ENCODE measurements at places on chromosomes 4 and X. TPM values are rescaled to one million over a fixed set of nuclear protein-coding genes. Genes with fewer than 3 reads are reported as not detected.

DNA sequence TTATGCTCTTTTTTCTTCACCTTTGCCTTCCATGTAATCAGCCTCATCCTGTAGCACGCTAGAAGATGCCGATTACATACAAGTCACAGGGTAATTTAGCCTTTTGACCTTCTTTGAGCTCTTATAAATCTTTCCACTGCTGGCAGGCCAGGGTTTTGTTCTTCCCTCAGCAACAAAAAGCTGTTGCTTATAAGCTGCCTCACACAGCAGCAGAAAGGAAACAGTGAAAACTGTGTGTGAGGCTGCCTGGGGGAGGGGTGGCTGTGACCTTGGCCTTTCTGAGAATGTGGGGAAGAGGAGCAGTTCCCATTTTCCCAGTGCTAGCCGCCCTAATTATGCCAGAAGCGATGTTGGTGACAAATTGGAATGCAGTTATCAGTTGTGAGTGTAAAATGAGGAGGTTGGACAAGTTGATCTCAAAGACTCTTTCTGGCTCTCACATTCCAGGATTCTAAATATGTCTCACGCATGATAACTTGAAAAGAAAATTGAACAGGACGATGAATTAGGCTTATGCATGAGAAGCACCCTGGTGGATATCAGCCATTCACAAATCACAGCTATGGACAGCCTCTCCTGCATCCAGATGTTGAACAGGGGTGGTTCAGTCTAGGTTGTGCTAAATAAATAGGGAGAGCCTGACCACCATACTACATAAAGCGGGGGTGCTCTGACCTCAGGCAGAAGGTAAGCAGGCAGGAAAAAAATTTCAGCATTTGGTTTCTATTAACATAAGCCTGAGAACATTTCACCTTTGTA is 25.7 kb downstream of the SLITRK2 start:
- H3K4me1 ChIP-seq = no peaks in the 10 kb centered on the region
- no peak for DNase-seq
- no peak overlapping the region for H3K27ac ChIP-seq
- H3K36me3 ChIP-seq = no peaks in the 10 kb centered on the region

DNA sequence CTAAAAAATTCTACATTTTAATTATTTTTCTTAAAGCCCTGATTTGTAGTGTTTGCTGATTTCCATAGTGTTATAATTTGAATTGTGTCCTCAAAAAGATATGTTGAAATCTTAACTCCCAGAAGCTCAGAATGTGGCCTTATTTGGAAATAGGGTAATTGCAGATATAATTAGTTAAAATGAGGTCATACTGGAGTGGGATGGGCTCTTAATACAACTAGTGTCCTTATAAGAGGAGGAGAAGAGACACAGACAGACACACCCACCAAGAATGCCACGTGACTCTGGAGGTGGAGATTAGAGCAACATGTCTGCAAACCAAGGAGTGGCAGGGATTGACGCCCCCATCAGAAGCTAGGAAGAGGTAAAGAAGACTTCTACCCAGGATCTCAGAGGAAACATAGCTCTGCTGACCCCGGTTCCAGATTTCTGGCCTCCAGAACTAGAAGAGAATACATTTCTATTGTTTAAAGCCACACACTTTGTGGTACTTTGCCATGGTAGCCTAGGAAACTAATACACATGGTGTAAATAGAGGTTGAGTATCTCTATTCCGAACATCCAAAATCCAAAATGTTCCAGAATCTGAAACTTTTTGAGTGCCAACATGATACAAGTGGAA is 70.5 kb upstream of the IRF2 start:
- no peaks in the 10 kb centered on the region for H3K27me3 ChIP-seq
- H3K36me3 ChIP-seq = no peaks in the 10 kb centered on the region
- H3K27ac ChIP-seq = no peak overlapping the region
- H3K4me3 ChIP-seq = no peak overlapping the region

GRCh38 chr4:86558258-86558657 is 35.9 kb upstream of the PTPN13 start:
- no peak overlapping the region for H3K4me3 ChIP-seq
- no peak overlapping the region for H3K27ac ChIP-seq
- no peaks in the 10 kb centered on the region for H3K36me3 ChIP-seq
- no peaks in the 10 kb centered on the region for H3K27me3 ChIP-seq
- H3K4me1 ChIP-seq = peaks cover 3% of the 10 kb centered on the region
- DNase-seq = no peak

GRCh38 chrX:31590581-31591114 is 518.8 kb upstream of the FTHL17 start:
- no peaks in the 10 kb centered on the region for H3K27me3 ChIP-seq
- no peak for DNase-seq
- no peaks in the 10 kb centered on the region for H3K36me3 ChIP-seq

DNA sequence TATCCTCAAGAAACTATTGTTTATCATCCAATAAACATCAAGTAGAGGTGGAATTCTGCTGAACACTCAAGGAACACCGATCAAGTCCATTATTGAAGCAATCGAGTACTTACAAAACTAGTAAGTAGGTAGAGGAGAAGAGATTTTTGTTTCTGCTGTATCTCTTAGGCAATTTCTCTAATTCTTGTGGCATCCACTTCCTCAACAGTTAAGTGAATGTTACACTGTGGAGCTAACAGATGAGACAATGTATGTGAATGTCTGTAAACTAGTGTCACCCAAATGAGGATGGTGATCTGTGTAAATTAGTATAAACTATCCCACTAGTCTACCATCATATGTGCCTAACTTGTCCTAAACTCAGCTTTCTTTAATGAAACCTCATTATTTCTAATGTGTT is 261.6 kb downstream of the ARHGAP24 start:
- no peaks in the 10 kb centered on the region for H3K36me3 ChIP-seq
- no peaks in the 10 kb centered on the region for H3K4me1 ChIP-seq
- no peak overlapping the region for H3K27ac ChIP-seq
- no peak overlapping the region for H3K4me3 ChIP-seq

DNA sequence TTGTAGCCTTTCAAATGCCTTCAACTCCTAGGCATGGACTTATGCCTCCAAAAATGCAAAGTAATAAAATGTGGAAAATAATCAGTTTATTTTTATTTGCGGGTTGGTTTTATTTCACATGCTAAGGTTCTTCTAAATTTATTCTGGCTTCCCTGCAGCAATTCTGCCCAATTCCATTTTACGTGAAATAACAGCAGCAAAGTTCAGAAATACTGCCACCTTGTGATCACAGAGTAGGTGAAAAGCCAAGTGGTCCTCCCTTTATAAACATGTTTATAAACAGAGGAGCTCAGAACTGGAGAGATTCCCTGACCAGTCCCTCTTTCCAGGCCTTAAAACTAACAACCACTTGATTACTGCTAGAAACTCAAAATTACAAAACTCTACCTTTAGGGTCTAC is 14.7 kb upstream of the DCHS2 start:
- H3K27ac ChIP-seq = no peak overlapping the region
- no peak overlapping the region for H3K4me3 ChIP-seq
- H3K27me3 ChIP-seq = peaks cover 4% of the 10 kb centered on the region
- DNase-seq = no peak
- H3K4me1 ChIP-seq = no peaks in the 10 kb centered on the region

DNA sequence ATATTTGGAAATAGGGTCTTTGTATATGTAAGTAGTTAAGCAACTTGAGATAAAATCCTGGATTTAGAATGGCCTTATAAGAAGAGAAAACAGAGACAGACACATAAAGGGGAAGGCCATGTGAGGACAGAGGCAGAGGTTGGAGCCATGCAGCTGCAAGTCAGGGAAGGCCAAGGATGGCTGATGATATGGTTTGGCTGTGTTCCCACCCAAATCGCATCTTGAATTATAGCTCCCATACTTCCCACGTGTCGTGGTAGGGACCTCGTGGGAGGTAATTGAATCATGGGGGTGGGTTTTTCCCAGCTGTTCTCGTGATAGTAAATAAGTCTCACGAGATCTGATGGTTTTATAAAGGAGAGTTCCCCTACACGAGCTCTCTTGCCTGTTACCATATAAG is 76.3 kb downstream of the STK32B start:
- H3K4me3 ChIP-seq = no peak overlapping the region
- no peaks in the 10 kb centered on the region for H3K4me1 ChIP-seq
- H3K36me3 ChIP-seq = no peaks in the 10 kb centered on the region
- H3K27ac ChIP-seq = no peak overlapping the region
- no peak for DNase-seq
- peaks cover 5% of the 10 kb centered on the region for H3K27me3 ChIP-seq

DNA sequence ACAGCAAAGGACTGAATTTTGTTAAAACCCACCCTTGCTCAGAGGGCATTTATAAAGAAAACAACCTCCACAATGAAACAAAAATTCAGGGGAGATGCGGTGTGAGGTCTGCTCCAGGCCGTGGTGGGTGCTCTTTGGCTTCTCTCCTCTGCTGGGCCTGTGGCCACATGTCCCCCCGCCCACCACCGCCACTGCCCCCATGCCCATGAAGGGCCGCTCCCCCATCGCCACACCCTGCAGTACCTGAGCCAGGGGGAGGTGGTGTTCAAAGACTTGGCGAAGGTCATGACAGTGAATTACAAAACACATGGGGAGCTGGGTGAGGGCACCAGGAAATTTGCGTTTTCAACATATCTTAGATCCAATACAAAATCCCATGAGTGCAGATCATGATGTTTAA is 14.2 kb upstream of the CFAP299 start:
- no peaks in the 10 kb centered on the region for H3K4me1 ChIP-seq
- H3K27ac ChIP-seq = no peak overlapping the region
- no peak for DNase-seq
- H3K36me3 ChIP-seq = no peaks in the 10 kb centered on the region
- peaks cover 3% of the 10 kb centered on the region for H3K27me3 ChIP-seq

The SCFD2 gene
- 17.6 TPM for total RNA-seq

The SPANXA2 gene
- total RNA-seq = not detected
